ENCODE measurements at places on chromosomes 12 and 14.

DNA sequence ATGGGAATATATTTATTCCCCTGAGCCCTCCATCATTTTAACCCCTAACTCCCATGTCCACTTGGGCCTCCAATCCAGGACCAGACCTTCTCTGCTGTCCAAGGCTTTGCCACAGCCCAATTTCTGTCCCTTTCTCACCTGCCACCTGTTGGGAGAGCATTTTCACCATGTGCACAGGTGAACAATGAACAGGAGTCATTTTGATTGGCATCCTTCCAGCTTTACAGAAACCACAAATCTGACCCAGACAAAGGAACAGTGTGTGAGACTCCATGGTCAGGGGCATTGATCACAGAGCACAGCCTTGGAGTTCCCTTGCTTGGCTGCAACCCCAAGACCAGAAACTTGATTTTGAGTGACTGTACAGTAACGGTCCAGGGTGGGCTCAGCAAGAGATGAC is 91.9 kb downstream of the CRACR2A start:
- DNase-seq: no peak

DNA sequence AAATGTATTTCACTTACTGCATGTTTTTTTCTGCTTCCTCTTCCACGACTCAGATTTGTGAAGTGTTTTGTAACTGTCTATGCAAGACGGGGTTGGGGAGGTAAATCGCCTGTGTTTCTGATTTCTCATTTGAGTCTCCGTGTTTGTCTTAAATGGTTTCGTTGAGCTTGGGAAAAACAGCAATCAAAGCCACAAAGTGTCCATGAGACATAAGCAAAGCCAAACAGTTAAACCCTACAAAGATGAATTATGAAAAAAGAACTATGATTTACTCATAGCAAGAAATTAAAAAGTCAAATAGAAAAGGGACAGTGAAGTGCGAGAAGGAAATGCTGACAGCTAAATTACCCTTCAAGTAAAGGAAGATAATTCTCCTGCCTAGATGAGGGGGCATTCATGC is 164.3 kb upstream of the TMPO start:
- no peak for DNase-seq

DNA sequence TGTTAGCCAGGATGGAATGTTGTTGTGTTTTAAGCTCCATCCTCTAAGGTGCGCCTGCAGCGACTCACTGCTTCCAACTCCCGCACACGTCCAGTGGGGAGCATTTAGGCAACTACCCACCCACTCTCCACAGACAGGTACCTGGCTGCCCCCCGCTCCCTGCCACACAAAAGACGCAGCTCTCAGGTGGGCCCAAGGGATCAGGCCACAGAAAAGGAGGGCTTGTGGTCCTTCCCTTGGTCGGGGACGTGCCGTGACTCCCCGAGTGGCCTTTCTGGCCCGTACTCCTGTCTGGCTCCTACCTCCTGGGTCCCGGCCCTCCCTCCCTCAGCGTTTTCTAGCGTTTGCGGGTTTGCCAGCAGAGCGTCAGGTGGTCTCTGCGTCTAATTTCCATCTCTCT is 16.2 kb downstream of the TEDC1 start:
- peak; percentile 5 for DNase-seq

DNA sequence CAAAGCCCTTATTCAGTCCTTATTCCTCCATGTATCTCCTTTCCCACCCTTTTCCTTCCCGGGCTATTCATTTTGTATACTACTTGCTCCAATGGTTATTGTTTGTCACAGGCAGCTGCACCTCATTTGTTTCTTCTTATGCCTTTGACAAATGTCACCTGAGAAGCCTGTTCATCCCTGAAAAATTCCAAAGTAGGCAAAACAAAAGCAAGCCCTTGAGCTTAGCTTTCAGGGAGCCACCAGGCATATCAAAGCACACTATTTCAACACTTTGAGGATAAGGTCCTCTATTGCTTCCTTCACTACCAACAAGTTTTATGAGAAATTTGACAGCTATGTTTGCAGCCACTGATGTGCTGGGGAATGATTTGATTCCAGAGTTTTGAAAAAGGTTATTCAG is 738.7 kb upstream of the LMO3 start:
- DNase-seq: no peak

- no peak for DNase-seq
Observed at GRCh38 chr14:23641915-23642588, 5.9 kb downstream of the DHRS2 start.

GRCh38 chr12:88931598-88931997 is 351.3 kb upstream of the KITLG start:
- DNase-seq: no peak

DNA sequence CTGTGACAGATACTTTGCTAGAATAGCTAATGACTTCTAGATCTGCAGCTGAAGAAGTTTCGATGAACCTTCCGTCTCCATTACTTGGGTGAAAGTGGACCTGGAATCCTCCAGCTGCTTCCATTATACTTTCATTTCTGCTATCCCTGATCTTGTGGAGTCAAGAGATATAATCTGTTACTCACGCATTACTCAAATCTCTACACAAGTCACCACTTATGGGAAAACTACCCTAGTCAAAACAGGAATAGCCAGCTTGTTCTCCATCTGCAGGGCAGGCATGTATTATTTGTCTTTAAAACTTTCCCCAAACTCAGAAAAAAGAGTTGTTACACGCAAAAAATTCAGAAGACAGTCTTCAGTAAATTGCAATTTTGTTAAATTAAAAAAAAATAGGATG is 2.8 kb upstream of the KTN1 start:
- no peak for DNase-seq

GRCh38 chr14:70137788-70138187 is 51.0 kb downstream of the SLC8A3 start:
- DNase-seq: no peak

DNA sequence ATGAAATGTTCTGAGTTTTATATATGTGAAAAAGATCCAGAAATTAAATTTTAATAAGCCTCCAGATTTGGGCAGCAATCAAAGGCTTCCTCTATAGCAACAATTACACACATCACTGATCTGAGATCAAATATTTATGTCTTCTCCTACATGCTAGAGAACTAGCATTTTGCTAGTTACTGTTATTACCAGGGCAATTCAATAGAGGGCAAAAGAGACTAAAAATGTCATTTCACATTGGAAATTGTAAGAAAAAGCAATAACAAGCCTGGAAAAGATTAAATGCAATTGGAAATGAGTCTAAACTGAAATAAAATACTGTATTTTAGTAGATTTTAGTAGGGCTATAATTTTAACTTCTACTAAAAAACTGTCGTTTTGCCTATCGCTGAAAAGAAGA is 32.6 kb upstream of the ANO6 start:
- DNase-seq: no peak

DNA sequence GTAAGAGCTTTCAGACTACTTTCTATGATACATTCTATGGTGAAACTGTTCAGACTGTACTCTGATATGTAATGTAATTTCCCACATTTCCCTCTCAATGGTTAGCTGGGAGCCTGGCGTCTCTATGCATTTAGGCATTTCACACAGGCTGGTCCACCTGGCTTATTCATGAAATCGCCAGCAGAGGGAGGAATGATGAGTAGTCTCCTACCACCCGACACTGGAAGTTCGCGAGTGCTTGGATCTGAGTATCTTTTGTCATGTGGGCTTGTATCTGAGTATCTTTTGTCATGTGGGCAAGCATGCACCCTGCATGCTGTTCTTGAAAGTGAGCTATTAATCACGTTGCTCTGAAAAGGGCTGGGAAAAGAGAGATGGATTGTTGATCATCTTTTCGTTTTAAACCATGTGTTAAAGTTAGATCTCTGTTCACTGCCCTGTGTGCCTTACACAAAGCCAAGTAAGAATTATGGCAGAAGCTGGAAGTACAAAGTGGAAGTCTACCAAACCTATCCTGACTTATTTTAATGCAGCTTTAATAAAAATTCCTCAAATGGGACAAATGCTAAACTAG is 235.0 kb downstream of the ATP23 start:
- no peak for DNase-seq

DNA sequence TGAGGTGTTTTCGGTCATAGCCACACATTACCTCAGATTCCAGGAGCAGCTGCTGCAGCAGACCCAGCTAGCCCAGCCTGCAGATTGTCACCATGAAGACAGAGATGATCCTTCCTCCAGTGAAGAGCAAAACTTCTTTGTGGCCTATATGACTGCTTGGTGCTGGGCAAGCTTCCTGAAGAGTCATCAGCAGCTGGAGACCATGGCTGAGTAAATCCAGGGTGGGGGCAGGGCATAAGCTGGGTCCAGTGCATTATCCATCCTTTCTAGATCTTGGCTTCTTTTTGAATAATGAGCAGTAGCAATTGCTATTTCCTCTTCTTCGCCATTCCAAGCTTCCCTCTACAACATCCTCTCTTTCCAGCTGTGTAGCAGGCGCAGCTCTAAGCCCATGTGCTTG is 373.1 kb upstream of the DDHD1 start:
- DNase-seq: no peak

DNA sequence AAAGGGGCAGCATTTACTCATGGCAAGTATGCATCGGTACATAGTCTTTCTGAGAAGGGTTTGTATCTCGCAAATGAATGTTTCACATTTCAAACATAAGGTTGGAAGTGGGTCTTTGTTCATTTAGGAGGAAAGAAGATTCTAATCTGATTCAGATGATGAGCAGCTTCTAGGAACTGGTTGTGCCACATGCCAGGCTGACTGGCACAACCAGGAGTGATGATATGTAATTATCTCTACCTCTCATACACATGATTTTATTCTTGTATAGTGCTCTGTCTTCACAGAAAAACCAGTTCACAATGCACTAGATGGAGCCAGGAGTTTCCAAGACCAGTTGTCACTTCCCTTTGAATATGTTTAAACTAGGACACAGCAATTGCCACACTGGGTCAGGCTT is 13.7 kb upstream of the BEST3 start:
- DNase-seq: no peak

DNA sequence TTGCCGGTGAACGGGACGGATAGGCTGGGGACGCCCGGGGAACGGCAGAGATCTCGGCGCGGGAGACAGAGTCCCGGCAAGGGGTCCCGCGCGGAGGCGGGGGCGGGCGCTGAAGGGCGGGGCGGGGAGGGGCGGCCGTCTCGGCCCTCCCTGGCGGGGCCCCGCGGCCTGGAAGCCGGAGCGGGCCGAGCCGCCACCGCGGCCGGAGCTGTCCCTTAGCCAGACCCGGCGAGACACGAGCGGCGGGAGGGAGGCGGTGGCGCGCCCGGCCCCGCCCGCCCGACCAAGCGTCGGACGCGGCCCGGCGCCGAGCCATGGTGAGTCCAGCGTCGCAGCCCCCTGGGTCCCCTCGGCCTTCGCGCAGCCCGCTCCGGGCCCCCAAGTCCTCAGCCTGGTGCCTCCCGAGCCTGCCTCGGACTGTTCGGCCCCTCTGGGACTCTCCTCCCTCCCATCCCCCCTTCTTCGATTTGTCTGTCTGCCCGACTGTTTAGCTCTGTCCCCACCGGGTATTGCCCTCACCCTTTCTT is at the start of gene ARHGEF40:
Gene ARHGEF40 (plus strand): TSS at position 222 of the 527 bp plus-strand sequence. CDS start 93 bp downstream, at position 315.
- DNase-seq: peak; percentile 91

GRCh38 chr14:65366802-65367565 is 45.5 kb upstream of the FUT8 start:
- DNase-seq: no peak

DNA sequence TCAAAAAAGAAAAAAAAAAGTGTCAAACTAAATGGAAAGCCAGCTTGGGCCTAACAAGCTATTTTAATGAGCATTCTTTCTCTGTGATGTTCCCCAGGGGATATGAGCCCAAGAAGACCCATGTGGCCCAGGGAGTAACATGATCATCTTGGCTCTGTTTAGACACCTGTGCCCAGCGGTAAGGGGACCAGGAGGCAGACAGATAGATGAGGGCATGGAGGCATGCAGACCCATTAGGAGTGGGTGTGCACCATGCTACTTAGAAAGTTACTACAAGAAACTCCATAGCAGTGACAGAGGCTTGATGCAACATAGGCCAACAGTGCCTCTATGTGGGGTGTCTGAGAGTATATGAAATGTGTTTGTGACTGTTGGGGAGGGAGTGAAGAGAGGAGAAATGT is 3.1 kb upstream of the CREBL2 start:
- no peak for DNase-seq

- DNase-seq: no peak
Observed at GRCh38 chr14:84312551-84312950, 1217.4 kb upstream of the FLRT2 start.

- DNase-seq: no peak
Observed at GRCh38 chr14:104700747-104701217, 11.4 kb downstream of the INF2 start.

DNA sequence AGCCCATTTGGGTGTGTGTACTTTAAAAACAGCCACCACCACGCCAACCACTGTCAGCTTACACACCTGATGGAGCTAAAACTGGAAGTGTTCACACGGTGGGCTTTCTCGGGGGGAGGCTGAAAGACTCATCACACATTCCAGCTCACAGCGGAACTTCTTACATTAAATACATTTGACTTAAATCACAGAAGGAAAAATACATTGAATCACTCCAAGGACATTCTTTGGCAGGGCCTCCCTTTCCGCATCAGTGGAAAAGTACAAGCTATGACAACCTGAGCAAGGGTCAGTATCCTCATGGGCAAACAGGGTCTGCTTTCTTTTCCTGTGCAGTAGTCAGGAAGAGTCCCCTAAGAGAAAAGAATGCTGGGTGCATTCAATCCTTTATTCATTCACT is 31.0 kb upstream of the TC2N start:
- no peak for DNase-seq

DNA sequence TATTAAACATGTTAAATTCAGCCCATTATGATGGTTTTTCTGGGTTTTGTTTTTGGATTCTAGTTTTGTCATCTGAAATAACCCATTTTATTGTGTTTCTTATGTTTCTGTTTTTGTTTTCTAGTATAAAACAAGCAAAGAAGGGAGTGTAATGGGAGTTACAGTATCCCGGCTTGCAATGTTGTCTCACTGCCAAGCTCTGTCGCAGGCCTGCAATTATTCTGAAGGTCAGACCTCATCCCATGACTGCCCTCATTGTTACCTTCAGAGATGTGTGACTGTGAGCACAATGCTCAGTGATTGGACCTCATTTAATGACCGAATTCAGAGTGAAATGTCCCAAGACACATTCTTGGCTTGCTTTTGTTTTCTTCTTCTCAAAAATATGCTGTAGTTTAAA is 73.0 kb upstream of the ATF1 start:
- DNase-seq: no peak

GRCh38 chr14:20667957-20668356 is 16.4 kb upstream of the RNASE4 start:
- DNase-seq: no peak
